ENCODE measurements at places on chromosomes 5 and 9.
A peak's percentile ranks its signal among the peaks of the same experiment; 100 is the strongest.

DNA sequence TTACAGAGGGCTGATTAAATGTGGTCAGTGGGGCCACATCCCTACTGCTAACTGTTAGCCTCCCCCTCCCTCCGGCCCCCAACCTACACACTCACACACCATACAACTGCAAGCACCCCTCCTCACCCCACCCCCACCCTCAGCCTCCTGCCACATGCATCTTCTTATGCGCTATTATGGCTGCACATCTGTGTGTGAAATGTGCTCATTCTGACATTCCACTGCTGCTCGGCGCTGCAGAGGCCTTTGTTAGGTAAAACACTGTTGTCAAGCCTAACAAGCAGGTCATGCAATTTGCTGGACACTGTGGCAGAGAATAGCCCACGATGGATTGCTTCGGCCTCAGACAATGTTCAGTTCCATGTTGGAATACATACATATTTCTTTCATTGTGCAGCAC lies 173.6 kb downstream of the NR2F1-AS1 start:
- no peak for DNase-seq

- no peak for DNase-seq
Observed at GRCh38 chr5:137101544-137101943, 397.6 kb downstream of the SPOCK1 start.

GRCh38 chr9:124808246-124808956 lies 31.5 kb downstream of the OLFML2A start:
- no peak for DNase-seq

GRCh38 chr5:151298063-151298855 lies 5.3 kb downstream of the SLC36A3 start:
- DNase-seq = no peak

GRCh38 chr9:28064241-28064815 lies 491.0 kb upstream of the C9orf72 start:
- no peak for DNase-seq

GRCh38 chr5:81860778-81861177 lies 109.9 kb upstream of the SSBP2 start:
- no peak for DNase-seq

- no peak for DNase-seq
Observed at GRCh38 chr5:5795074-5795771, 372.7 kb downstream of the ICE1 start.

- no peak for DNase-seq
Observed at GRCh38 chr5:73709536-73710129, 83.6 kb downstream of the ARHGEF28 start.

GRCh38 chr5:175897285-175897684 lies 25.9 kb downstream of the CPLX2 start:
- no peak for DNase-seq

GRCh38 chr5:167451076-167451475 lies 840.4 kb upstream of the WWC1 start:
- no peak for DNase-seq

DNA sequence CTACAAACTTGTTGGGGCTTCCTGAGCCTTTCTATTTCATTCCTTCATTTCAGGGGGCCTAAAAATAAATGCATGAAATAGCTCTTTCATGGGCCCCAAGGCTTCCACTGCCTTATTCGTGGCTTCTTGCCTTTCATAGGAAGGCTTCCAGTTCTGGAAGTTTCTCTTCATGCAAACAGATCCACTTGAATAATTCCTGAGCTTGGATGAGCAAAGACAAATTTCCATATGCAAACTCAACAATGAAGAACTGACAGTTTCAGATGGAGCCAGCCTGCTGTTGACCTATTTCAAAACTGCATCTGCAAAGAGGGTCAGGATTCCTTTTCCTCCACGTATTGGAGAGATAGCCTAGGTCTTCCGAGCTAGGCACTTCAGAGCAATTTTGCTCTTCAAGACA lies 142.1 kb downstream of the MLLT3 start:
- DNase-seq = no peak

DNA sequence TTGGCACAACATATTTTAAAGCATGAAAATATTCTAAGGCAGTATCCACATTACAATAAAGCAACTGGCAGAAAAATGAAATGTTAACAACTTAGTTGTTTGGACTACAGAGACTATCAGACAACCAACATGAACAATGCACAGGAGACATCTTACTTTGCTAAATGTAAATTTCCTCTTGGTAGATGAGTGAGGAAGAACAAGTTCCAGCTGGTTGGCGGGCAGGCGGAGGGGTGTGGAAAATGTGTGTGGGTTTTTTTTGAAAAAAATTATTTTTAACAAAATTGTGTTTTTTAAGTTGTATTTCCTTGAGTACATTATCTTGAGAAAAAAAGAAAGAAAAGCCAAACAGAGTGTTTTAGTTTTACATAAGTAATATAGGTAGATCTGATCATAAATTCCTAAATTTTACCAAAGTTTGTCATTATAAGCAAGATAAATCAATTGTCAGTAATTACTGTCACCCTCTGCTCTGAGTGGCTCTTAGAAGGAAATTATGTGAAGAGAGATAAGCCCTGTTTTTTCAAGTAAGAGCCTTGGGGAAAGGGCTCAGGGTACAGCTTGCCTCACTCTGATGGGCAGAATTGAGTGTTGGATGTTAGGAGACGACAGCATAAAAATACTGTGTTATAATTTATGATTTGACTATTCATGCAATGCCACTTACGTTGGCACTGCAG lies 42.5 kb downstream of the TMEM167A start:
- DNase-seq = no peak

- no peak for DNase-seq
Observed at GRCh38 chr5:173477345-173478040, 139.0 kb downstream of the BOD1 start.

DNA sequence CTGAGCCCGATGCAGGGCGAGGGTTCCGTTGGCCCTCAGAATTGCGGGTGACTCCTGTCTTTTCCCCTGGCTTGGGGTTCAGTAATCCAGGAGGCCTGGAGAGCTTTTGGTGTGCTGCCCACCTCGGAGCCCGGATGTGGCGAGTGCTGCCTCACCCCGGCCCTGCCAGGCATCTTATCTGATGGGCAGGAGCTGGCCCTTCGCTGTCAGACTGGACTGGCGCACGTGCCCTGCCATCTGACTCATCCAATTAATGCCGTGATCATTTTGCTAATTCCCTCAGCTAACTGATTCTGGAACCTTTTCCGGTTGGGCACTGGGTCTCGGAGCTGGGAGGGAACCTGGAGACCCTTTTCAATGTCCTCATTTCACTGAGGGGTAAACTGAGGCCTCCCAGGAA lies 34.6 kb downstream of the RXRA start:
- no peak for DNase-seq

- no peak for DNase-seq
Observed at GRCh38 chr5:39801306-39801705, 376.5 kb upstream of the DAB2 start.

DNA sequence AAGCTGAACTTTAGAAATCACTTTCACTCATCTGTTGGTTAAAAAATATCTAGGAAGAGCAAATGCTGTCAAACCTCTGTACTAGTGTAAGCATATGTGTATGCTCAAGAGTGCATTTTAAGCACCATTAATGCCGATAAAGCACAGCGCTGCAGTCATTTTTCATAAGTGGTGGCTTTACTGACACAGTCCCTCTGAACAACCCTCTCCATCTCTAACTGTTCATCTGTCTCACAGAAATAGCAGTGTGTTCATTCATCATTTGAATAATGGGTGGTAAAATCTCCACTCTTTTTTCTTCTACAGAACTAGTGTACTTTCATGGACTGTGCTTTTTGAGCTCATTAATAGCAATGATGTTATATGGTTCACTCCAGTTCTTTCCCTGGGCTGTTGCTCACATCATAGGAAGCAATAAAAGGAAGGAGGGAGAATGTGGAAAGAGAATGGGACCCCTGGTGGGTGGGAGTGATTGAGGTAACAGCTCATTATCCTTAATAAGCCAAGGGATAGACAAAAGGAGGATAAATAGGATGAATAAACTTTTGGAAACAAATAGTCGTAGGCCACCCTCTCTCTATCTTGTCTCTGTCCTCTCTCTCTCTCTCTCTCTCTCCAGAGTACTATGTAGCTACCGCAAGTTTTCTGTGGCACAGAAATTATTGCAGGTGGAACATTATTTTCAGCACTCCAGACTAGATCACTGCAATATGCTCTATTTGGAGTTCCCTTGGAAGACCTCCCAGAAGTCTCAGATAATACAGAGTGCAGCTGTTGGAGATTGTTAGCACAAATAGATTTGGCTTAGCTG lies 117.9 kb upstream of the PRDM9 start:
- no peak for DNase-seq

GRCh38 chr5:132138260-132138659 lies 64.7 kb downstream of the CSF2 start:
- no peak for DNase-seq

GRCh38 chr5:13378091-13378490 lies 566.4 kb downstream of the DNAH5 start:
- no peak for DNase-seq

- DNase-seq = no peak
Observed at GRCh38 chr5:19266791-19267190, 721.2 kb downstream of the CDH18 start.

DNA sequence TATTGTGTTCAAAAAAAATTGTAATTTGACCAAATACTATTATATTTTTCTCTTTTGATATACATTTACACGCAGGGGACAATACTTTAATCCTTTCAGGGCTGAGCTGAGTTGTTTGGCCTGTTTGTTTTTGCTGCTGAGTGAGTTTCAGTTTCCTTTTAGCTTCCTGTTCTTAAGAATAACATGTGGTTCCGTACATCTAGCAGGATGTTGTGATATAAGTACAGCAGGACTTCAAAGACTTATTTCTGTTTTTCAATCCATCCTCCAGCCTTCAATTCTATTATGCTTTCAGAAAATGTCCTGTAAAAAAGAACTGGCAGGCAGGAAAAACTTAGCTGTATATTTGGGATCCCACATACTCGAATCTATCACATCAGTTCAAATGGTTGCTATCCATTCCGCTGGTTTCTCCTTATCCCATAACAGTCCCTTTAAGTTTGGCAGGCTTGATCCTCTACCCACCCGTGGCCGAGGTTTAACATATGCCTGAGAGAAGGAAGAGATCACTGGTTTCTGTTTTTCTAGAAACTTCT lies 1037.3 kb upstream of the ACO1 start:
- DNase-seq = peak; percentile 10

DNA sequence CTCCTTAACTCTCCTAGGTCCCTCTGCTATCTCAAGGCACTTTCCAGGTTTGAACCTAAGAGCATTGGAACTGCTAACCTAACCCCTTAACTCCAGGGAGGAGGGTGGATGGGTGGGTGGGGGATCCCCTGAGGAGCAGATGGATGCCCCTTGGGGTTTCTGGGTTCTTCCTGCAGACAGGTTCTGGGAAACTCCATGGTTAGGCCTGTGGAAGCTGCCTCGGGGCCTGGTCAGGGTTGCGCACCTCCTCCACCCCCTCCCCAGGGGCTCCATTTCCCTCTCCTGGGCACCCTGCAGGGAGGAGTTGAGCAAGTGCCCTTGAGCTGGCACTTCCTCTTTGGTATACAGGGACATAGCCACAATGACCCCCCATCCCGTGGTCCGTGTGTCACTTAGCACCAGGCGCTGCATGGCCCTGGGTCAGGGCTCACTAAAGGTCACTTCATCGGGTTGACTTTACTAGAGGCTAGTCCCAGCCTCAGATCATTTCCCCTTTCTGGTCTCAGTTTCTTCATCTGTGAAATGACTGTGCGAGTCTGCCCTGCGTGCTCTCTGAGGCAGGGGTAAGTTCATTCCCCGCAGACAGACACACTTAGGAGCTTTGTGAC lies 16.0 kb downstream of the CXXC5 start:
- DNase-seq = no peak

GRCh38 chr9:137244486-137245449 lies 3.7 kb downstream of the TUBB4B start:
- peak; percentile 30 for DNase-seq

DNA sequence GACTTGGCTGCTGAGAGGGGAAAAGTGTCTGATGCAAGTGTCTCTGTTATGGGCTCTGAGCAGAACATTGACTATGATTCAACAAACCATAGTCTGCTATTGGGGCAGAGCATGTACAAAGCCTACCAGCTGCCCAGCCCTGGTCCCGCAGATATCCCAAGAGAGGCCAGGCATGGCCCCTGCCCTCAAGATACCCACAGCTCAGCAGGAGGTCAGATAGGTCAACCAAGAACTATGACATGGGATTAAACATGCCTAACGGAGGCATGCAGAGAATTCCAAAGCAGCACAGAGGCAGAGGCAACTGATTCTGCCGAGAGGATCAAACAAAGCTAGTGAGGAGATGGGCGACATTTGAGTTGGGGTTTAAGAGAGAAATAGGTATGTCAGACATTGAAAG lies 39.9 kb upstream of the CPLX2 start:
- no peak for DNase-seq

GRCh38 chr5:94407023-94407422 lies 211.4 kb downstream of the KIAA0825 start:
- no peak for DNase-seq

DNA sequence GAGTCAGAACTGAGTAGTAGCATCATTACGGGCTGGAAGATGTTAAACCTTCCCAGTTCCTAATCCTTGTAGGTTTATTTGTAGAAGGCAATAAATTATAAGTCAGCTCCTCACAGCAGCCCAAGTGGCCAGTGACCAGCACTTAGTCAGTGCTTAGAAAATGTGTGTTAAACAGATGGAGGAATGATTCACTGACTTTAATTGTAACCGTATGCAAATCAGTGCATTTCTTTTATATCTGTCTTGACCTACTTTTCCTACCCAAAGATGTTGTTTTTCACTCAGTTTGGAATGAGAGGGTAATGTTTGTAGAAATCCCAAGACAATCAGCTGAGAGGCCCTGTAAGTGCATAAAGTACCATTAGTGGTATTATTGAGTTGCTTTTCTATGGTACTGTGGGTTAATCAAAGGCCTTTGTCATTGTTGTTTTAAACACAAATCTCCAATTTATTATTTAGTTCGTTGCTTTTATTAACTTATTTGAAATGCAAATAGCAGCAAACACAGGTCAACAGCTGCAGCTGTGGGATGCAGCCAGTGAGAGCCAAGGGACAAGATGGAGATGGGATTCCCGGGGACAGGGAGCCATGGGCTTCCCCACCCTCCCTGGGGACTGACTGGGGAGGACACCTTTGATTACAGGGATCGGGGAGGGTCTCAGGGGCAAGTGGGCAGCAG lies 49.8 kb downstream of the MAP1B start:
- DNase-seq = no peak

DNA sequence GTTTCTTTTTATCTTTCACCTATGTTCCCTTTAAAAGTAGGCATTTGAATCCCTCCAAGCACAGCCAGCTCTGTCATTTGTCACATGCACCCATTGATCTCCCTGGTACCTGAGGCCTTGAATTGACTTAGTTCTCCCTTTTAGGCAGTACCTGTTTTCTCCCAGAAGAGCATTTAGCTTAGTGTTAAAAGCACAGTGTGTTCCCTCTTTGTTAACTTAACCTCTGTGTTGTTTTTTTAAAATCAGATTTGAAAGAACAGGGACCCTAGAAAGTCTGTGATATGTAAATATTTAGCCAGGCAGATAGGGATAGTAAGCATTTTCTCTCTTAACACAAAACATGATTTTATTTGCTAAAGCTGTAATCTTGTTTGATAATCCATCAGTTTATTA lies 113.8 kb upstream of the SPATA31D4 start:
- no peak for DNase-seq

DNA sequence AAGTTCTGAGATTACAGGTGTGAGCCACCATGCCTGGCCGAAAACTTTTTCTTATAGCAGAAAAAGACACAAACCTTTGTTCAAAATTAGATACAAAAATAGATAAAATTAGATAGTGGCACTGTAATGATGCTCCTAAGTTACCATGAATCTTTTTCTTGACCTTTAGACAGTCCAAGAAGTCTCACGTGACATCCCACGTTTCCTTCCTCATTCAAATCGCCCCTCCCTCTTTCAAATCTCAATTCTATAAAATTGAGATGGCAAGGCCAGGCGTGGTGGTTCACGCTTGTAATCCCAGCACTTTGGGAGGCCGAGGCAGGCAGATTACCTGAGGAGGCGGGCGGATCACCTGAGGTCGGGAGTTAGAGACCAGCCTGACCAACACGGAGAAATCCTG lies 7.7 kb upstream of the ZCCHC10 start:
- no peak for DNase-seq
